ENCODE measurements at places on chromosomes 7 and 10.

GRCh38 chr10:6135039-6135438 lies 46.2 kb downstream of the RBM17 start:
- DNase-seq = no peak

DNA sequence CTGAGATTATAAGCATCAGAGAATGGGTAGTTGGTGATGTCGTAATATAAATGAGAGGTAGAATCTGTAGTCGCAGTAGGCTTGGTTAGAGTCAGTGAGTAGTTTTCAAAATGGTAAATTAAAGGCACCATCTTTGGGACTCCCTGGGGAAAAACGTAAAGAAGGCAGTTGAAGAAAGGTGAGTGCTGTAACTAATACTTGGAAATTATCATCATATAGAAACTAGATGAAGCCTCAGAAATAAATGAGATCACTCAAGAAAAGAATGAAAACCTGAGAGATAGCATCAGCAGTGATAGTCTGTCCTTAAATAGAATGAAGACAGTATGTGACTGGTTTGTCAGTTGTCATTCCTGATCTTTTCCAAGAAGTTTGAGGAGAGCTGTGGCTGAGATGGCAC lies 23.8 kb downstream of the PALS2 start:
- DNase-seq = no peak

GRCh38 chr10:60921633-60922032 lies 22.4 kb downstream of the RHOBTB1 start:
- no peak for DNase-seq

DNA sequence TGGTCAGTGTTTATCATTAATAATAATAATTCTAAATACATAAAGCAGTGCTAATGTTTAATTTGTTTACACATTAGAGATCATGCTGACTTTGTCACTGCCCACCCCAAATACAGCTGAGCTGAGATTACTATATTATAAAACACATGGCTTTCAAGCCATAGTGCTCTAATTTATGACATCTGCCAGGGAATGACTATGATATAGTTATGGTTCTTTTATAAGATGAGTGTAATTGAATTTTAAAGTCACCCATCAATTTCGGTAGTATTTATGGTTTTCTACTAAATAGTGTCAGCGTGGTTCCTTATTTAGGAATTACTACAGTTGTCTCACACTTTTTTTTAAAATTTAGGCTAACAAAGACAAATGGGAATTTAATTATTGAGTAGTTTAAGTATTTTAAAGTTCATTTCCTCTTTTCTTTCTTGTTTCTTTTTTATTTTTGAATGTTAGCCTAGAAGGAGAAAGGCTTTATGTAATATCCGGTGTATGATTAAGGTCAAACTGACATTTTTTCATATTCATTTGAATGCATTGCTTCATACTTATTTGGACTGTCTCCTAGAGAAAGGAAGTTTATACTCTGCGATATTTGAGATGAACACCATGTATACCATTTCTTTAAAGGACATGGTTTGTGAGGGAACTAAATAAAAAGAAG lies 3.9 kb downstream of the CDK14 start:
- peak; percentile 96 for DNase-seq

- DNase-seq = no peak
Observed at GRCh38 chr7:71461572-71461971, 329.6 kb downstream of the GALNT17 start.

All from MV-4-11 (cell line).